GM06990 (cell line): ENCODE measurements at places on chromosomes 13 and 19.

DNA sequence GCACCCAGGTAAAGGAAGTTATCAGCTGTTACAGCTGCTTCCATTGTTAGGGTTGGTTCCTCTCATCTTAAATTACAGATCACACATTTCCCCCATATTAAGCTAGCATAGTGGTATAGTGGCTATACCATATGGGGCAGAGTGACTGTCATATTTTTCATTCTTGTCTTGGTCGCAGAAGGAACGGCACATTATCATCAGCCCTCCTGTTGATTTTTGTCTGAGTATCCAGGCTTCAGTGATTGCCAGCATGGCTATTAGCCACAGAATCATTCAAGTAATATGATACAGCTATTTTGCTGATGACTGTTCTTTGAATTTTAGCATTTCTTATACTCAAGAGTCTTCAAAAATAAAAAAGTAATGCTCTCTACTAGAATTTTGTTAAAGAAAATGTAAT lies 240.9 kb downstream of the LIG4 start:
- DNase-seq, result no peak

DNA sequence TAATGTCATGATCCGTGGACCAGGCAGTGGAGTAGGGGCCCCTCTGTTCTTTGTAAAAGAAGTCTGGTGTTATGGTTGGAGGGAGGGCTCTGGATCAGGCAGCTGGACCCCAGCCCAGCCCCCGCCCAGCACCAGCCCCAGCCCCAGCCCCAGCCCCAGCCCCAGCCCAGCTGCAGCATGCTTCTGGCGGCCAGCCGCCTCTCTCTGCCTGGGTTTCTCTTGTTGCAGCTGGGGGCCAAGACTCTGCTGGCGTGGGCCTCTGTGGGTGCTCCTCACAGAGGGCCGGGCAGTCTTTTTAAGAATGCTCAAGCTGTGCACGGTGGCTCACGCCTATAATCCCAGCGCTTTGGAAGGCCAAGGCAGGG lies 17.9 kb downstream of the DOT1L start:
- no peak for DNase-seq

DNA sequence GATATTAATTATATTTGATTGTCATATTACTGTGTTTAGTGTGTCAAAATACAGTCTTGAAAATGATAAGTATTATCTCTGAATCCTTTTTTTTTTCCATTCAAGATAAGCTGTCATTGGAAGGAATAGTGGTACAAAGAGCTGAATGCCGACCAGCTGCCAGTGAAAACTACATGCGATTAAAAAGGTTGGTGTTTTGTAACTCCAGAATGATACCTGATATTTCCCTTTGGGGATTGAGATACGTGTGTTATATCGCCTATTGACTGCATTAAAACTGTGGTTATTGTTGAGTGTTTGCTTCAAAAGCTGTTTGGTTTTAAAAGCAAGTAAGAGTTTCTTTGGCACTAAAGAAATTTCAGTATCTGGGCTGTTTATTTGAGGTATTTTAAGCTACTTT lies 6.5 kb upstream of the KCTD4 start:
- no peak for DNase-seq

- DNase-seq, result no peak
Measured at GRCh38 chr13:100347968-100348367, 240.6 kb downstream of the GGACT start.

DNA sequence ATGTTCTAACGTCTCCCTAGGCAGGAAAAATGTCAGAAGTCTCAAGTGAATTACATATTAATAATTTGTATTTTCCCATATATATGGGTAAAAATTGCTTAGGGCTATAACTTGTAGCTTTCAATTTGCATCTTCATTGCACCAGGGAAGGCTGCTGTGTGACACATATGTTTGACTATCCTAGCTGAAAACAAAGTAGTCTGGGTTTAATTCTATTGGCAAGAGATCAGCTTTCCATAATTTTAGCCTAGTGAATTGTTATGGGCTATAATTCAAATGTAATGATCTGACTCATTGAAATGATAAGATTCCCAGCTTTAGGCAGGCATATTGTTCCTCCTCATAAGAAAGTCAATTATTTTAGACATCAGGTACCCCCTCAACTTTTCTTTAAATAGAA lies 553.1 kb downstream of the DCT start:
- DNase-seq, result no peak

DNA sequence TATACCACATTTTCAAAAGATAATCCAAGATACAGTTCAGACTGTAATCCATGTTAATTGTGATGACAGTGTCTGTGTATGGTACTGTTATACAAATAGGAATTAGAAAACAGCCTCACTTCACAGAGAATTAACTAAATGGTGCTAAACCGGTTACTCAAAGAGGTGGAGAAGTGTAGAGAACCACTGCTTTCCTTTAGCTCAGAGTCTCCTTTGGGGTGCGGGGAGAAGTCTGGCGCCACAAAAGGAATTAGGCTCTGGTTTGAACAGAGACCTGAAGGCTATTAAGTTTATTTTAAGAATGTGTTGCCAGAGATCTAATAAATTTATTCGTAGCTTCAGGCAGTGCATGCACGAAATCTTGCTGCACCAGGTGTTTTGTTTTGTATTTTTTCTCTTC lies 65.8 kb downstream of the FREM2 start:
- no peak for DNase-seq

- DNase-seq, result peak; percentile 91
Measured at GRCh38 chr13:38349390-38350113, at the start of gene UFM1. TSS of gene UFM1 (plus strand) at chr13:38349851. CDS start at chr13:38349920, 69 bp downstream.

GRCh38 chr13:51811046-51811445 lies 7.1 kb upstream of the DHRS12 start:
- DNase-seq, result no peak

DNA sequence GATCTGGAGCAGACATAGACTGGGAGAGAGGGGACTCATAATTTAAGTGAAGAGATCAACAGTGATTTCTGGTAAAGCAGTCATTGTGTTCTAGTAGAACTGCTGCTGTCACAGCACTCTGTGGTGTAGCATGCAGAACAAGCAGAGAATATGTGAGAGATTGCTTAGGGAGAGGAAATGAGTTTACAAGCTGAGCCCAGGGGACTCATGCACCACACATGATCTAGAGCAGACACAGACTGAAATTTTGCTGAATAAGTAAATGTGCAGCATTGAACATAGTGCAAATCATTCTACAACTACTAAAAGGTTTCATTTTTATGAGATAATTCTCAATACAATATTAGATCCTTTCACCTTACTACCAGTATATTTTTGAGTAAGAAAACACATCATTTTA lies 125.7 kb downstream of the MYO16 start:
- DNase-seq, result no peak

DNA sequence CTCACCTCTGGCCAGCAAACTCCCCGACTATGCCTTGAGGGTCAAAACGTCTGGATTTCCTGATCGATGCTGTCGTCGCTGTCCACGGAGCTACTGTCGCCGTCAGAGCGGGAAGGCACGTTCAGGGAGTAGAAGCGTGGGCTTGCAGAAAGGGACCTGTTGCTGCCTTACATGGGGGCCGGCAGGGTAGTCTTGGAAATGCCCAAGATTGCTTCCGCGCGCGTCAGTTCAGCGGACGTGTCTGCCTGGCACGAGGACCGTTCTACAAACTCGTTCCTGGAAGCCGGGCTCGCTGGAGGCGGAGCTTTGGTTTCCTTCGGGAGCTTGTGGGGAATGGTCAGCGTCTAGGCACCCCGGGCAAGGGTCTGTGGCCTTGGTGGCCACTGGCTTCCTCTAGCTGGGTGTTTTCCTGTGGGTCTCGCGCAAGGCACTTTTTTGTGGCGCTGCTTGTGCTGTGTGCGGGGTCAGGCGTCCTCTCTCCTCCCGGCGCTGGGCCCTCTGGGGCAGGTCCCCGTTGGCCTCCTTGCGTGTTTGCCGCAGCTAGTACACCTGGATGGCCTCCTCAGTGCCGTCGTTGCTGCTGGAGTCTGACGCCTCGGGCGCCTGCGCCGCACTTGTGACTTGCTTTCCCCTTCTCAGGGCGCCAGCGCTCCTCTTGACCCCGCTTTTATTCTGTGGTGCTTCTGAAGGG lies 15.4 kb downstream of the RB1 start:
- DNase-seq, result peak; percentile 22

- no peak for DNase-seq
Measured at GRCh38 chr13:95677564-95678266, 776 bp downstream of the DNAJC3 start.

DNA sequence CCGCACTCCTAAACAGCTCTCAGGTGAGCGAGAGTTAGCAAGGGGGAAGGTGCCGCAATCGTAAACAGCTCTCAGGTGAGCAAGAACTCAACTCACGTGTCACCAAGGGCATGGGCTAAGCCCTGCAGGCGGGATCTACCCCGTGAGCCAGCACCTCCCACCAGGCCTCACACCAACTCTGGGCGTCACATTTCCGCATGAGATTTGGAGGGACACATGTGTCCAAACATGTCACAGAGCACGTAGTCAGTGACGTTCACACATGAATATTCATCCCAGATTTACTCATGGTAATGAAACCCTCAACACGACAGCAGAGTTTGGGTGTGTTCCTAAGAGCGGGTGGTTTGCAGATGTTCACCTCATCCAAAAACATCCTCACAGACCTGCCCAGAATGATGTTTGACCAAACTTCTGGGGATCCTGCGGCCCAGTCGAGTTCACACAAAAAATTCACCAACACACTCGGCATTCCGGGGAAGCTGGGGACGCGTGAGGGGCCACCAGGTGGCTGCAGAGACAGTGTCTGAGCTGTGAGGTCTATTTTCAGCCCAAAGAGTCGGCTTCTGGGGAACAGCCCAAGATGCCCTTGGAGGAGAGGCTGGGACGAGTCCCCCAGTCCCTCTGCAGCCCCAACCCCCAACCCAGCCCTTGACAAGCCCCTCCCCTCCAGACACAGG lies 19.6 kb downstream of the C2CD4C start:
- no peak for DNase-seq

GRCh38 chr19:46717716-46718143 lies 816 bp upstream of the PRKD2 start:
- no peak for DNase-seq

GRCh38 chr19:55152017-55152416 lies 3.0 kb upstream of the TNNT1 start:
- DNase-seq, result no peak

- no peak for DNase-seq
Measured at GRCh38 chr19:15374796-15375440, 4.7 kb downstream of the AKAP8 start.

- DNase-seq, result no peak
Measured at GRCh38 chr13:69955271-69955670, 152.4 kb upstream of the ATXN8OS start.

DNA sequence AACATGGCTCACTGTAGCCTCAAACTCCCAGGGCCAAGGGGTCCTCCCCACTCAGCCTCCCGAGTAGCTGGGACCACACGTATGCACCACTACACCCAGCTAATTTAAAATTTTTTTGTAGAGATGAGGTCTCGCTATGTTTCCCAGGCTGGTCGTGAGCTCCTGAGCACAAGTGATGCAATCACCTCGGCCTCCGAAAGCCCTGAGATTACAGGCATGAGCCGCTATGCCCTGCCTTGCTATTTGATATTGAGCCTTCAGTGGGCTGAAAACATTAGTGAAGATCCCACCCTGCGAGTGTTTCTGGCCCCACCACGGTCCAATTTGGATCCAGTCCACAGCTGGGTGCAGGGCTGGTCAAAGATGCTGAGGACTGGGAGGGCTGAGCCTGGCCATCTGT lies 65.9 kb downstream of the TRPM4 start:
- DNase-seq, result no peak

GRCh38 chr13:109569958-109570711 lies 216.2 kb downstream of the IRS2 start:
- no peak for DNase-seq

DNA sequence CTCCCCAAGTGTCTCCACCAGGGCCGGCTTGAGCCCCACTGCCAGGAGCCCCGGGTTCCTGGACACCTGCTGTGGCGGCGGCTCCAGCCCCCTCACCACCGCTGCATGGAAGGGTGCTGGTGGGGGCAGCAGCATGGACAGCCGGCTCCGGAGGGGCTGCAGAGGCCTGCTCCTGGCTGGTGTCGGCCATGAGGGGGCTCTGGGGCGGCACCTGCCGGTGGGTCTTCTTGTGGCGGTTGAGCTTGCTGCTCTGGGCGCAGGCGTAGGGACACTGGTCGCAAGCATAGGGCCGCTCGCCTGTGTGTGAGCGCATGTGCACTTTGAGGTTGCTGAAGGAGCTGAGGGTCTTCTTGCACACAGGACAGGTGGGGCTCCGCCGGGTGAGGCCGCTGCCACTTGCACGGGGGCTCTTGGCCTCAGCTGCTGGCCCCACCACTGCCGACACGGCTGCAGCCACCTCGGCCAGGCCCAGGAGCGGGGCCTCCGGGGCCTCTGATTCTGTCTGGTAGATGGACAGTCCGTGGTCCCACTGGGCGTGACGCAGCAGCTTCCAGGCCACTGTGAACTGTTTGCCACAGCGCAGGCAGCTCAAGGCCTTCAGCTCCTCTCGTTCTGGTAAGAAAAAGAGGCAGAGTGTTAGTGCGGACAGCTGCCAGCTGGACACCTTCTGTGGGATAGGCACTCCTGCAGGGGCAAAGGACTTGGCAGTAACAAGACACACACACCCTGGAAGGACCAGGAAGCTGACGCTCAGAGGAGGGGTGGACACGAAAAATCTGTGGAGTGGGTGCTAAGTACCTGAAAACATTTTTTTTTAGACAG lies 4.1 kb downstream of the ZNF296 start:
- no peak for DNase-seq

DNA sequence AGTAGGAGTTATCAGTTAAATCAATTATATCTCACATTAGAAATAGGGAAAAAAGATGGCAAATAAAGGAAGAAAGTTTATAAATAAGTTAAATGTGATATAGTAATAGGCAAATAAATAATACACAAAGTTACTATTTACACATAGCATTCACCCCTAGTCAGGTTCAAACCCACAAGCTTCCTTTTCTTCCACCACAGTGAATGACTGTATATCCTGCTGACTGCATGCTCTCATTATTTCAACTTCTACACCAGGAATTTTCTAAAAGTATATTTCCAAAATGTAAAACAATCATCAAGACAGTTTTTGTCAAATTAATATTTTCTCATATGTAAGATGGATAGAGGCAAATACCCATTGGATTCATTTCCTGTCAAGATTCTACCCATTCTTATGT lies 548.6 kb upstream of the SLITRK5 start:
- no peak for DNase-seq

GRCh38 chr19:36032251-36033104 lies at the start of gene CLIP3:
TSS of gene CLIP3 (minus strand) at chr19:36032873. CDS start at chr19:36032357, 516 bp downstream.
- DNase-seq, result peak; percentile 53

GRCh38 chr13:28412981-28413380 lies 81.9 kb downstream of the FLT1 start:
- DNase-seq, result no peak

DNA sequence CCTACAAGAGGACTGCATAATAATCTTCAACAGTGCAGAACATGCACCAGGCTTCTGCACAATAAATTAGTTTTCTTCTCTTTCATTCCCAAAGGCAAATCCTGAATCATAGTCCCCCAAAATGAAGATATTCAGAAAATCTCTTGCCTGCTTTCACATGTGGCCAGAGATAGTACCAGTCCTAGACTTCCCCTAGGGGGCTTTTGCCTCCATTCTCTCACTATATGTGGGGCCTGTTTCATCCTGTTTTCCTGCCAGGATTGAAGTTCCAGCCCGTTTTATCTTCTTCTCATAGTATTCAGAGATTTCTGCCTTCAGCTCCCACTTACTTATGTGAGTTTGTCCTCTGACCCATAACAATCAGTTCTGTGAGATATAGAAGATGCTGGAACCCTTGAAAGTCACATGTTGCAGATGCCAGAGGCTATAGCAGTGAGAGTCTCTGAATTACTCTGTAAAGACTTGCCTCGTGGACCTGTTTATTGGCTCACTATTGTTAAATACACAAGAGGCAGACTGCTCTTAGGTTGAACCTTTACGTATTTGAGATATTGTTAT lies 421.9 kb upstream of the PCDH9 start:
- no peak for DNase-seq
